NCI-H2171 treated with DMSO at 0.1 percent for 48 hours (cell line): ENCODE measurements at places on chromosomes 12 and 14.

GRCh38 chr14:64800000-64800399, 79.7 kb downstream of the SPTB start:
- peak; percentile 32 for DNase-seq

DNA sequence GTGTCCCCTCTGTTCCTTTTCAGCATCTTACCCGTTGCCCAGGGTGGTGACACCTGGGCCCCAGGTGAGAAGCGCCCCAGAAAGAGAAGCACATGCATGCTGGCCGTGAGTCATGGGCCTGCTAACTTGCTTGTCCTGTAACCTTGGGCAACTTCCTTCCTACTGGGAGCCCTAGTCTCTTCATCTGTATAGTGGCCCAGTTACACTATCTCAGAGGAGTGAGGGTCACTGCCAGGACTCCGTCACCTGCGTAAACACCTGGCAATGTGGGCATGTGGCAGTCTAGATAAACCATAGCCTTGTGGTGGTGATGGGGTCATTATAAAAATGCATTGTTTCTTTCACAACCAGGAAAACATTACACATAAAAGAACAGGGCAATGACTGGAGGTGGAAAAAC, 125.2 kb downstream of the SLC25A47 start:
- DNase-seq: no peak

GRCh38 chr14:70887207-70887681, 20.0 kb upstream of the PCNX1 start:
- DNase-seq: no peak

DNA sequence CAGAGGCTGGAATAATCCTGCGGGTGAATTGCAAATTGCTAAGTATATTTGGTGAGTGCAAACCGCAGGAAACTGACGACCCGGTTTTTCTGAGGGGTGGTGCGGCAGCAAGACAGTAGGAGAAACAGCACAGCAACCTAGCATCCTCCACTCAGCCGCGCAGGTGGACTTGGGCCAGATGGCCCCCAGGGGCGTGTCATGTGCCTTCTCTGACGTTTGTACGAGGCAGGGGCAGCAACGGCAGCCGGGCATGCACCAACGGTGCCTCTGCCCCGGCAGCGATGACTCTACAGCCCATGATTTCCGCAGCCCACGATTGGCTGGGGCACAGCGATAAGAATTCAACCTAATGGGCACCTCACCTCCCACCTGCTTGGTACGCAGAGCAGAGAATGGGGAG, 11.1 kb upstream of the CLEC2A start:
- DNase-seq: no peak

- DNase-seq: no peak
These were observed 12.4 kb downstream of the COPZ1 start for GRCh38 chr12:54337280-54337842.

DNA sequence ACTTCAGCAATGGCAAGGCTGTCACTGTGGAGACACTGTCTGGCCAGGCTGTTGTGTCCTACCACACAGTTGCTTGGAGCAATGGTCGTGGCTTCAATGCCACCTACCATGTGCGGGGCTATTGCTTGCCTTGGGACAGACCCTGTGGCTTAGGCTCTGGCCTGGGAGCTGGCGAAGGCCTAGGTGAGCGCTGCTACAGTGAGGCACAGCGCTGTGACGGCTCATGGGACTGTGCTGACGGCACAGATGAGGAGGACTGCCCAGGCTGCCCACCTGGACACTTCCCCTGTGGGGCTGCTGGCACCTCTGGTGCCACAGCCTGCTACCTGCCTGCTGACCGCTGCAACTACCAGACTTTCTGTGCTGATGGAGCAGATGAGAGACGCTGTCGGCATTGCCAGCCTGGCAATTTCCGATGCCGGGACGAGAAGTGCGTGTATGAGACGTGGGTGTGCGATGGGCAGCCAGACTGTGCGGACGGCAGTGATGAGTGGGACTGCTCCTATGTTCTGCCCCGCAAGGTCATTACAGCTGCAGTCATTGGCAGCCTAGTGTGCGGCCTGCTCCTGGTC, 4.3 kb downstream of the LRP10 start:
- no peak for DNase-seq

DNA sequence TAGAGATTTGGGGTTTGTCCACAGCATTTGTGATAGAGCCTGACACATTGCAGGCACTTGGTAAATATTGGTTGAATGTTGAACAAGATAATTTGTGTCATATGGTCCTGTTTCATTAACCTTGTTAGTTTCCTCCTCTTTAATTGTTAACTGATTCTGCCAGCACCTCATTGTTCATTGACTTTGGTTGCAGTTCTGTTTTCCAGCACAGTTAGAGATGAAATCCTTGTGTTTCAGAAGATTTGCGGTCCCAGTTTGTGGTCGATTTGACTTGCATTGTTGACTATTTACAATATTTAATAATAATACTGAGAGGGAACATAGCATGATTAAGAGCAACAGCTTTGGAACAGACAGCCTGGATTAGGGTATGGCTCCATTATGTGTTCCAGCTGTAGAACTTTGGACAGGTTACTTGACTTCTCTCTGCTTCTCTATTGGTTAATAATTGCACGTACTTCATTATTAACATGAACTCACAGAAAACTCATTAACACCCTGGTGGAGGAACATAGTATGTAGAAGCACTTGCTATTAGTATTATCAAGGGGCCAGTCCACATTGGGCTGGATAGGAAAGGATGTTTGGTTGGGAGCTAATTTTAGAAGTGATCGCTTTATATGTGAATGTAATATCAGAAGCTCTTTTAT, 8.7 kb downstream of the DRAM1 start:
- DNase-seq: no peak

DNA sequence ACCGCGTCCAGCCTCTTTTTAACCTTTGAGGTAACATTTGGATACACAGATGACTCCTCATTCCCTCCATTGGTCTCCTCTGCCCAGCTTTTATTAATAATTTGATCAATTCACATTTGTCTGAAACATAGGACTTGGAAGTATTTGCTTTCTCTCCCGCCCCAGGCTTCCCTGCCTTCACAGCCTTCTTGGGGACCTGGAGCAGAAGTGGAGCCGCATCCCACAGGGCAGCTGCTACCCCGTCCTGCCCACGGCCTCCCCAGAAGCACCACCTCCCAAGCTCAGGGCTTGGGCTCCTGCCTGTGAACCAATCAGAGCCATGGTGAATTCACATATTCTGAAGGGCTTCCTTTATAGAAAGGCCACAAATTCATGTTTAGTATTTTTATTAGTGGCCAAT, 97.6 kb downstream of the PIWIL1 start:
- DNase-seq: no peak

DNA sequence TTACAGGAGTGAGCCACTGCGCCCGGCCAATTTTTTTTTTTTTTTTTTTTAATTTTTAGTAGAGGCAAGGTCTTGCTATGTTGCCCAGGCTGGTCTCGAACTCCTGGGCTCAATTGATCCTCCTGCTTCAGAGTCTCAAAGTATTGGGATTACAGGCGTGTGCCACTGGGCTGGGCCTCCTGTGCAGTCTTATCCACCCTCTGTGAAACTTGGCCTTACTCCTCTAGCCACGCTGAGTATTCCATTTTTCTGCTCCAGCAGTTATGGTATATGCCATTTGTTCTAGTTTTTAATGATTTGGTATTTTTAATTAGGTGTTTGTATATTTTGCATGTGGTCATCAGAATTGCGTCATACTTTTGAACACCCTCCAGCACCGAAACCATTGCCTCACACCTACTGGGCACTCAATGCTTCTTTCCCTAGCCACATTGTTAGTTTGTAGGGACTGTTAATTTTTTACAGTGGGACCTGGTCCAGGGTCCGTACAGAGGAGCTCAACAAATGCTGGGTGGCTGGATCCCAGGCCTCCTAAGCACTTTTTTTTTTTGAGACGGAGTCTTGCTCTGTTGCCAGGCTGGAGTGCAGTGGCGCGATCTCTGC, 11.4 kb downstream of the RIOX1 start:
- DNase-seq: no peak

DNA sequence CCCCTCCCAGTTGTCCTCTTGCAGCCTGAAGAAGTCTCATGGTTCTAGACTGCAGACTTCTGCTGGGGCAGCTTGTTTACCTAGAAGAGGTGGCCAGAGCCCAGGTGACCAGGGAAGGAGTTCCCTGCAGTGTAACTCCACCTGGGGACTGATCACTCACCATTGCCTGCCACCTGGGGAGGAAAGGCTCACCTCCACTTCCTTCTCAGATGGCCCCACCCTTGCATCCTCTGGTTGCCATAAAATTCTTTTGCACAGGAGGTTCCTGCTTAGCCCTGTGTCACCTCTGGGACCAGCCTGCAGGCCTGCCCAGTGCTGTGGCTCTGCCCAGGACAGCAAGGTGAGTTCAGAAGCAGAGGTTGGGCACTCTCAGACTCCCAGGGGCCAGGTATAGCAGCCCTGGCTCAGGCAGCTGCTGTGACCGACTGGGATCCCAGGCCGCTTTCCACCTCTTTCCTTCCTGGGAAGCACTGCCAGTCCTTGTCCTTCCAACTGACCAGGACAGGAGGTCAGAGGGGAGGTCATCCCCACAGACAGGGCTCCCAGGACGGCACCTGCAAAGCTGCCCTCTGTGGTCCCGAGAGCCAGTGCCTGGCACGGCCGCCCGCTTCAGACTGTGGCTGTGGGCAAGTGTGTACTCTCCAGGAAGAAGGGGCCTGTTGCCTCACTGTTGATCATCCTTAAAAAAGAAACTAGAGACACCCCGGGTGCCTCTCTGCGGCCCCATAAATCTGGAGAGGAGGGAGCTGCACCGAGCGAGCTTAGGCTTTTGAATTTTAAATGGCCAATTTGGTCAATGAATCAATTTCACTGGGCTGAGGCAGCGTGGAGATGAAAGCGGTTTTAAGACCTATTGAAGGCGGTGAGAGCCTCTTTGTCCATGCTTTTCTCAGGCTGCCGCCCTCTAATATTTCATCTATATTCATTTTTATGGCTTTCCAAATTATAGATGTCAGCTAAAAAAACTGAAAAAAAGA, 79.5 kb upstream of the C14orf180 start:
- no peak for DNase-seq

- DNase-seq: no peak
These were observed 9.9 kb downstream of the UBC start for GRCh38 chr12:124904306-124905098.

GRCh38 chr14:87331991-87332390, 661.0 kb downstream of the GALC start:
- DNase-seq: peak; percentile 13

- no peak for DNase-seq
These were observed 125.3 kb downstream of the DAD1 start for GRCh38 chr14:22463763-22464173.

DNA sequence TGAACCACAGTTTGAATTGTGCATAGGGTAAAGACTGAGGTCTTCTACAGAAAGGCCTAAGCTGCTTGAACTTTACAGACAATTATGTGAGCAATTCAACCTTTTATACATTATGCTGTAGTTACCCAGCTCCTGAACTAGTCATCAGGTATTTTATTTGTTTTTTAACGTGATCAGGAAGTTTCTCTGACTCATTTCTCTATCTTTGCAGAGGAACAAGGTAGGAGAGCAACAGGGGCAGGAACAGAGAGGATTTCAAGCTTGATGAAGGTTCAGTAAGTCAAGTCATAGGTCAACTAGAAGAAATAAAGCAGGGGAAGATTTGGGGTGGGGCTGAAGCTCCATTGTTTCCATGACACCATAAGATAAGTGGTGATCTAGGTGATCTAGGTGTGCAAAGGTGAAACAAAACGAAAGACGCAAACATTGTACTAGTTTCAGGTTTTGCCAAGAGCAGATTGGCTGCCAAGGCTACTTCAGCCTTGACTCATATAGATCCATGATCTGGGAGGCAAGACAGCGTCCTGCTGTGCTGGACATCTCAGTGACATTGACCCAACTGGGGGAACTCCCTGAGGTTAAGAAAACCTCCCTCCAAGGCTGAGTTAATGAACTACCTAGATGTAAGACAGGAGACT, 198.1 kb downstream of the DAD1 start:
- DNase-seq: no peak

GRCh38 chr12:71125515-71125914, 32.3 kb downstream of the TSPAN8 start:
- no peak for DNase-seq

DNA sequence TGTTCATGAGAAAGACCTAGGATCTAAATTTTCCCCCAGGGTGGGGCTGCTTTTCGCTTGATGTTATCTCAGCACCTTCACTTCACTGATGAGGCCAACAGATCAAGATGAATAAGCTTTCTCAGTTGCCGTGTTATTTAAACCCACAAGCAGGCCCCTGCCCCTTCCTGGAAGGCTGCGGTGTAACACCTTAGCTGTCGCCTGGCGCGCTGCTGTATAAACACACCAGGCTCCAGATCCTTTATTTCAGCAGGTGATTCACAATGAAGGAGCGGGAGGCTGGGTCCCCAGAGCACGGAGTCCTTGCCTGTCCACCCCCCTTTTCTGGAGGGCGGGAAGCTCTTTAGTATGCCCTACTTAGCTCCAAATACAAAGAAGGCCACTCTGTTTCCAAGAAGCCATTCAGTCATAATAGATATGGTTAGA, 515.4 kb downstream of the FUT8 start:
- DNase-seq: no peak

- DNase-seq: no peak
These were observed 48.7 kb downstream of the LRIG3 start for GRCh38 chr12:58871556-58871955.

DNA sequence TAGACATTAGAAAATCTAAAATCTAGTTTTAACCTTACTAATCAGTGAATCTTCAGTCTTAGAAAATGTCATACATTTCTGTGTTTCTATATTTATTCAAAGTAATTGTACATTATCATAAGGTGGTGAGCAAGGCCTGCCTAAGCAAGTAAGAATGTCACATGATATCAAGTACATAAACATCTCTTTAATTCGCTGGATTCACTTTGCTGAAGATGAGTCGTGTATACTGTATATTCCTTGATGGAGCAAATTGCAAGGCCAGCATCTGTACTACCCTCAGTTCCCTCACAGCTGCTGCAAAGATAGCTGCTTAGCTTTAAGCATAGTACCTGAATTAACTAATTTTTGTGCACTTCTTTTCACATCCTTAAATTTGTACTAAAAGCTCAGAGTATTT, 8.5 kb upstream of the AK7 start:
- no peak for DNase-seq

- DNase-seq: no peak
These were observed 3.6 kb downstream of the AKAP6 start for GRCh38 chr14:32332415-32333316.

DNA sequence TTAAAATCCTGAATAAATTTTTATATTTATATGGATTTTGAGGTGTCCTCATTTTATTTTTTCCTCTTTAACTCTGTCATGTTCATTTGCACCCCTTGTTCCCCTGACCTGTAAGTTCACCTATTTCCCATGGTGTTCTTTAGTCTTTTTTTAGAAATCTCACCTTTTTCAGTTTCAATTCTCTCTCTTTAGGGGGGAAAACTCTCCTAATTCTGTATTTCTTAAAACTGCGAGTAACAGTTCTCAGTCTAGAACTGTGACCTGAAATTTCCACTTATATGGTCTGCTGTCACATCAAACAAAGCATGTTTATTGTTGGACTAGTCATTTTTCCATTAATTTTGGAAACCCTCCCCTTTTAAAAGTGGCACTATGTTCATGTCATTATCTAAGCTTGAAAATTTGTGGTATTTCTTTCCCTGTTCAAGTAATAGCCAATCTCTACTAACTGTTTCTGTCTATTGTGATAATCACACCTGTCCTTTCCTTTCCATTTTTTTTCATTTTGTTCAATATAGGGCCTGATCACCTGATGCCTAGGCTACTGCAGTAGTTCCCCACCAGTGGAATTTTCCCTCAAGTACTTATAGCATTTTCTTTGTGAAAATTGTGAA, 14.0 kb upstream of the FBXO33 start:
- DNase-seq: no peak

- DNase-seq: no peak
These were observed 70.8 kb upstream of the TMCC3 start for GRCh38 chr12:94721173-94721572.
